ENCODE measurements at places on chromosomes 7 and 10.

DNA sequence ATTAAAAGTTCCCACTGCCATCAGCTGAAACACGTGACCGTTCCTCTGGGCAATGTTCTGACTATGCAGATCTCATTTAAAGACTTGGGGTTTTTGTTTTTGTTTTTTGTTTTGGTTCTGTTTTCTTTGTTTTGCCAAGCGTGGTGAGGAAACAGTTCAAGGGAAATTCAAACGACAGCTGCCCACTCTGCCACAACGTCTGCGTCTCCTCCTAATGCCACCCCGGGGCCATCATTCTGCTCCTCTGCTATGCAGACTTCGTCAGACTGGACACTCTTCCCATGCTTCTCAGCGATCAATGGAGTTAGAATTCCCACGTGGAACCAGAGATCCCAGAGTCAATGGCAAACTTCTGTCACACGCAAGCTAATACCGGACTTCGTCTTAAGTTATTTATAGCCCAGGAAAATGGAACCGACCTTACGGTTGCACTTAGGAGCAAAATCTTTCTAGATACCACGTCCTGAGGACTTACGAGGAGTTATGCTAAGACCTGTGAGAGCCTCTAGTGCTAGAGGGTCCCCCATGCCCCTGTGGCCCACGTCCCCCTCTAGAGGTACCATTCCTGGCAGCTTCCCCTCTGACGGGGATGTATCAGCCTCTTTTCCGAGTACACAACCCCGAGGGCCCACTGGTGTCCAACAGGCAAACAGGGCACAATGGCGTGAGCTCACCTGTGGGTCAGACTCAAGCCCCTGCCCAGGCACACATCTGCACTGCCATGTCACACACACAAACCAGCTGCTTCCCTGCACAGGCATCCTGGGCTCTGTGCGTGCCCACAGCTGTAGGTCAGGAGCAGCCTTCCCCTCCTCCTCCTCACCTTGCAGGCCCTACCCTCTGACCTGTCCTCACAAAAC, 24.4 kb downstream of the EBF3 start:
- DNase-seq = no peak

- no peak for DNase-seq
These were observed 27.4 kb downstream of the GTF2I start for GRCh38 chr7:74684921-74685320.

DNA sequence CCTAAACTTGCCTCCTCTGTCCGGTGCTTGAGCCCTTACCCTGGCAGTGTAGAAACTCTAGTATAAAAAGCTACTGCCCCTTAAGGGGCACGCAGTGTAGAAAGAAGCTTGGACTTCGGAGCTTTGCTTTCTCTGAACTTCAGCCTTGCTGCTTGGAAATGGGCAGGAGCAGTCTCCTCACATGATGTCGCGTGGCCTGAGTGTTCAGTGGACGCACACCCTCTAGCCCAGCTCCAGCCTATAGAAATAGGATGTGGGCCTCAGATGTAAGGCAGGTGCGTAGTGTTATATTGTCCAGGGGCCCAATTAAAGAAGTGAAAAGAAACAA, 98.2 kb upstream of the PCBD1 start:
- DNase-seq = no peak

DNA sequence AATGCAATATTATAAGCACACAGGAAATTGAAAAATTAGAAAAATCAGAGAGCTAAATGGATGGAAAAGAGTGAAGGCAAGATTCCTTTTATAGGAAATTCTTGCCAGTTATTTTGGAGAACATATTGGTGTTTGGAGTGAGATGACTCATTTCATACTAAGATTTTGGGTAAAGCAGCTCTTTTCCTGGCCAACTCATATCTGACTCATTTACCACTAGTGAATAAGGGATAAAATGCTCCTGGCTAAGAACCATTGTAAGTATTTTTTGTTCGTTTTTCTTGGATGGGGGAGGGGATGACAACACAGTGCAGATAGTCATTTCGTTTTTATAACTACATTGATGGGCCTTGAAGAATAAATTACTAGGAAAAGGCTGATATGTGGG, 139.3 kb downstream of the TWIST1 start:
- DNase-seq = no peak

DNA sequence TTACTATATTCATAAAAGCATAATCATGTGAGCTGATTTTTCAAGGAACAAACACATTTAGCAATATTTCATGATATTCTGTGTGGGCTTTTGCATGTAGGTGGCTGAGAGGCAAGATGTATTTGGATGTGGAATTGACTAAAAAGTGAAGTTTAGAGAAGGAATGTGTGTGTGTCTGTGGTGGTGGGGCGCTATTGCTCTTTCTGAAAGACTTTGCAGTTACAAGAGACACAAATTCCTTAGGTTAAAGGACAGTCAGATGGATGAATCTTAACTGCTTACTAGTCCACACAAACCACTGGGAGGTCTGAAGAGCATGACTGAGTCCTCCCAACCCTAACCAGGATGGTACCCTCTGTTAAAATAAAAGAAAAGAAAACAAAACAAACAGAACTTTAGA, 200.1 kb downstream of the SDHAF3 start:
- DNase-seq = no peak

GRCh38 chr10:59799421-59799820, 46.2 kb upstream of the MRLN start:
- DNase-seq = no peak

DNA sequence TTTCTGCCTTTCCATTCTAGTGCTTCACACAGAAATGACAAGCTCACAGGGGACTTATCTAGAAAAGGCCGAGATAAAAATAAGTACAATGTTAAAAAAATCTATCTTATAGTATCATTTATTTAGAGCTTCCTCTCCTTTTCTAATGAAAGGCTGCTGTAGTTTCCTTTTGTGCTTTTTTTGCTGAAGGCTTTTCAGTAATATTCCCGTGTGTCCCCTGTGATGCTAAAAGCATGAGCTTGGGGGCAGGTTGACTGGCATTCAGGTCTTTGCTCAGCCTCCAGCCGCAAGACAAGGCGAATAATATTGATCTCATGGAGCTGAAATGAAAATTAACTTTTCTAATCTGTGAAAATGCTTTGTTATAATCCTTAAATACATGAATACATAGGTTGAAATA, 143.0 kb downstream of the ST7 start:
- DNase-seq = no peak

GRCh38 chr10:69449841-69450240, 1.4 kb upstream of the TSPAN15 start:
- DNase-seq = no peak

DNA sequence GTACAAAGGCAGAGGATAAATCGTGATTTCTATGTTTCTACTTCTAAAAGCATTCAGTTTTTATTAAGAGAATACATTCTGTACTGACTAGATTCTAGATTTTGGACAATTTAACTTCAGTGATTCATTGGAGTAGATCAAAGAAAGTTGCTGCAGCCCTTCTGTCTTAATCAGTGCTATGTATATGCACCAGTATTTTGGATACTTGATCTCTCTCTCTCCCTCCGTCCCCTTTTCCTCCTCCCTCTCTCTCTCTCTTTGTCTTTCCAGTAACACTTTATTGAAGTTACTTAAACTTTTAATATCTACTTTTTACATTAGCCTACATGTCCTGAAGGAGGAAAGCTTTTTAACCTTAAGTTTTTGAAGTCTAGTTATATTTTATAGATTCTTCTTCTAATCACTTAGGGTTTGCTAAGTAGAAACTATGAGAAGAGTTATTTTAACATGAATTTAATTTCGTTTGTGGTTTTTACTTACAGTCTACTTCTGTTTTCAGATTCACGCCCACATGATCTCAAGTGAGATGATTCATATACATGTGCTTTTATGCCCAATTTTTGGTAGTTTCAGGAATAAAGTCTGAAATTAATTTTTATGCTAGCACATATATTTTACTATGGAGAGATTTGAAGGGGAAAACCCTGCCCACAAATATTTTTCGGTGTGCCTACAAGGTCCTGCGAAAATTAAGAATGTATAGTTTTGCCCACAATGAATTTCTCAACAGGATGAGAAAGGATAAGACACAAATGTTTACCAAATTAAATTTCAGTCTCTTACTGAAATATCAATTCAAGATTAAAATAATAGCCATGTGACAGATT, 9.1 kb downstream of the MDFIC start:
- no peak for DNase-seq

DNA sequence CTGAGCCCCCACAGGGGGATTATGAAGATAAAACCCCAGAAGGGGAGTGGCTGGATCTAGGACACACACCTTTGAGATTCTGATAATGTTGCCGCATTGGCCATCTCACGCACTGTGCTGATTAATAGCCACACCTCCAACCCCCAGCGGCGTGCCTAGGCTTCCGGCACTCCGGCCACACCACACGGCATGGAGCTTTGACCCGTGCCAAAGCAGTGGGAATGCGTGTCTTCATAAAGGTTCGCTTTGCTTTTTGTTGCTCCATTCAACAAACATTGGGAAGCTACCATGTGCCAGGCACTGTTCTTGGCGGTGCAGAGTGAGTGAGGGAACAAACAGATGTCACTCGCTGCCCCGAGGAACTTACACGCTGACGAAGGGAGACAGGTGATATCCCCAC, 117.6 kb downstream of the TCERG1L start:
- no peak for DNase-seq

DNA sequence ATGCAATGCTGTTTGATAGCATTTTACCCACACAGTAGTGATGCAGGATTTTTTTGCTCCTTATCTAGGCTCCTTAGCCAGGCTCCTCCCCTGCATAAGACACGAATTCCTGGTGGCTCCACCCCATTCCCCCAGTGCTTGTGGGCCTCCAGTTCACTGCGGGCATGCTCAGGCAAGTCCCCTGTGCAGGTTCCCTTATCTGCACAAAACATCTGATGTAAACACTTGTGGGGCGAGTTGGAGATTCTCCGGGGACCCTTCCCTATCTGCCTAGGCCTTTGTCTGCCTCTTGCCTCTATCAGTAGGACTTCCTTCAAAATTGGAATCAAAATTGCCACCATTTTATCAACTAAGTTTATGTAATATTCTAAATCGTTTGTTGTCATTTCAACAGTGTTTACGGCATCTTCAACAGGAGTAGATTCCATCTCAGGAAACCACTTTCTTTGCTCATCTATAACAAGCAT, 5.4 kb upstream of the STK17A start:
- DNase-seq = no peak

GRCh38 chr7:135942614-135943013, 34.5 kb downstream of the MTPN start:
- no peak for DNase-seq

Measured in GOT3 (cell line).